ENCODE measurements at places on chromosomes 13 and 19. TPM values are rescaled to one million over a fixed set of nuclear protein-coding genes. Genes with fewer than 3 reads are reported as not detected.

TJP3 gene
- total RNA-seq: 5.7 TPM

TEX101 gene
- total RNA-seq: 0.10 TPM

APOC4 gene
- not detected for total RNA-seq

POSTN gene
- total RNA-seq: 0.10 TPM

ANKRD27 gene
- total RNA-seq: 22.5 TPM

ZNF607 gene
- 0.73 TPM for total RNA-seq

SLC25A15 gene
- 7.0 TPM for total RNA-seq

PSG2 gene
- not detected for total RNA-seq
